ENCODE measurements at places on chromosomes 7 and 10.

- no peak for DNase-seq
These were observed 163.8 kb downstream of the LCOR start for GRCh38 chr10:96995851-96996250.

DNA sequence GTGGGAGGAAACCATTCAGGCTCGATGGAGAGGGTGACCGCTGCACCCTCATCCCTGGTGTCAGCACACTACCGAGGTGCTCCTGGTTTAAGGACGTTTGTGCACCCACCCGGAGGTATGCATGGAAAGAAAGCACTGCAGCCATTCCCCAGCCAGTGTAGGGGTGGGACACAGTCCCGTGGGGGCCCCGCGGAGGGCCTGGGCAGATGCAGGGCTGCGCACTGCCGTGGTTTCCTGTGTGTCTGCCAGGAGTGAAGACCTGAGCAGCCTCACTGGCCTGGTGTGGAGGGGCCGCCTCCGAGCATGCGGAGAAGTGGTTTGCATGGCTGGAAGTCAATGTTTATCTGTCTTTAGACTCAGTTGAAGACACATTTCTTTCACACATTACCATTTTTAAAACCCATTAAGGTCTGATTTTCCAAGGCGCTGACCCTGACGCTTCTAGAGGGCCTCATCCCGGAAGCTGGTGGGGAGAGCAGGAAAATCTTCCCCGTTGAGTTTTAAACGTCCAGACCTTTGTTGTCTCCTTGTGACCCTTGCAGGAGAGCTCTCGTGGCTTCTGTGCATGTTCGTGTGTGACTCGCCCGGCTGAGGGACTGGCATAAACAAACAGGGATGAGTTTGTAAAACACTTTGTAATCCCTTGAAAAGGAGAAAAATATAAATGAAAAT, 188.1 kb downstream of the MGMT start:
- no peak for DNase-seq

DNA sequence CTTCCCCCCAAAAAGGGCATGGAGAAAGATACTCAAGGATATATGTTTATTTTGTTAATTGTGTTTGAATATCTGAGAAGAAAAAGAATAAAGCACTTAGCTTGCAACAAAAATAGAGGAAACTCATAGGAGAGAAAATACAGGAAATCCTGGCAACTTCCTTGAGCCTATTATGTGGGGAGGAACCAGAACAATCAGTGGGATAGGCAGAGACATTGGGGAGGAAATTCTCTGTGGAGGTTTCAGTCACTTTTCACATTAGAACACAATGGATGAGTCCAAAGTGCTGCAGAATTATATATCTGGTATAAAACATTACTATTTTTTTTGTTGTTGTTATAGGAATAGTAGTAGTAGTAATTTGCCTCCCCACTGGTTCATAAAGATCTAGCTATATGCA, 240.1 kb downstream of the THSD7A start:
- no peak for DNase-seq

DNA sequence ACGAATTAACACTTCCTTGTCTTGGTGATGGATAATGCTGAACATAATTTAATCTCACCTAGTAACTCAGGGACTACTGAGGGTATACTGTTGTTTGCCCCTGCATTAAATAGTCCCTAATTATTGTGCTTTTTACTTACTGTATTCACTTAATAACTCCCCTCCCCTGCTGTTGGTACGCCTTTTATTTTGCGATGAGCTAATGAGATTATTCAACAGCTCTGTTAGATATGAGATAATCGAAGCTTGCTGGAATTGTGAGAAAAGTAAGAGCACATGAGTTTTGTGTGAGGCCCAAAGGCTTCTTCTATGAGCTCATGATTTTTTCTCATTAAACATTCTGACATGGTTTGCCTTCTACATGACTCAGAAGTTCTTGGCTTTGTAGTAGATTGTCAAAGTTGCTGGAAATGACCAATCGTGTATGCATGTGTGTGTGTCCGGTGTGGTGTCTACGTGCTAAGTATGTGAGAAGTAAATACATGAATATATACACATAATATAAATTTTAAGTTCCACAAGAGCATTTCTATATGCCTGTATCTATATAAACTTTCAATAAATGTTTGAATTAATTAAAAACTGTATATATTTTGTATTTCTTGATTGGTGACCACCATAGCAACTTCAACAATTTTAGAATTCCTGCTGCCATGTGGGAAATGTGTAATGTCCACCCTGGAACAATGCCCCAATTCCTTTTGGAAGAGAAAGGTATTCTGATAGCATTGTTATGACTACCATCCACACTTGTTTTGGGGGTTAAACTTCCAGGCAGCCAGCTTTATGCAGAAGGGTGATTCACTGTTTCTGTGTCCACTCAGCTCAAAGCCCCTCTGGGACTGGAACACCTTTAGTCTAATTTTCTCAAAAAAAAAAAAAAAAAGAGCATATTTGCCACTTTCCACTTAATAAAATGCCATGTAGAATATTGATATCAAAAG, 106.2 kb downstream of the SAMD9 start:
- no peak for DNase-seq

- DNase-seq = no peak
These were observed 584.0 kb upstream of the GHITM start for GRCh38 chr10:83555264-83555663.

- no peak for DNase-seq
These were observed 4.4 kb upstream of the MNX1 start for GRCh38 chr7:157014635-157015555.

DNA sequence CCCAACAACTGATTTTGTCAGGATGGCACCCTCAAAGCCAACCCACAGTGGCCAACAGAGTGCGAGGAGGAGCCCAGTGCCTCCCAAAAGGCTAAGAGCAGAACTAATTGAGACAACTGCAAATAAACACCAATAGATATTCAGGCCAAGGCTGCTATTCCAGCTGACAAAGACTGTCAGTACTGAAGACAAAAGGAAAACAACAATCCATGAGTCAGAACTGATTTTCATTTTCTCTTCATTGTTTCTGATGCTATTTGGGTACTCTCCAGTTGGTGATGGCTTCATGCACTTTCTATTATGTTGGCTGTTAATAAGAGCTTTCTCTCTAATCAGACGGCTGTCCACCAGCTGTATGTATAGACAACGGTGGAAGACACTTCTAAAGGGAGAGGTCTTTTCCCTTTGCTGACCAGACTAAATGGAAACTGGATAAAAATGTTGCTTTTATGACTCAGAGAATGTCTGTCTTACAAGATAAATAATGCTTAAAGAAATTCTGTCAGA, 515.9 kb downstream of the PARD3 start:
- no peak for DNase-seq

- no peak for DNase-seq
These were observed 579.8 kb downstream of the PARD3 start for GRCh38 chr10:34235164-34235832.

DNA sequence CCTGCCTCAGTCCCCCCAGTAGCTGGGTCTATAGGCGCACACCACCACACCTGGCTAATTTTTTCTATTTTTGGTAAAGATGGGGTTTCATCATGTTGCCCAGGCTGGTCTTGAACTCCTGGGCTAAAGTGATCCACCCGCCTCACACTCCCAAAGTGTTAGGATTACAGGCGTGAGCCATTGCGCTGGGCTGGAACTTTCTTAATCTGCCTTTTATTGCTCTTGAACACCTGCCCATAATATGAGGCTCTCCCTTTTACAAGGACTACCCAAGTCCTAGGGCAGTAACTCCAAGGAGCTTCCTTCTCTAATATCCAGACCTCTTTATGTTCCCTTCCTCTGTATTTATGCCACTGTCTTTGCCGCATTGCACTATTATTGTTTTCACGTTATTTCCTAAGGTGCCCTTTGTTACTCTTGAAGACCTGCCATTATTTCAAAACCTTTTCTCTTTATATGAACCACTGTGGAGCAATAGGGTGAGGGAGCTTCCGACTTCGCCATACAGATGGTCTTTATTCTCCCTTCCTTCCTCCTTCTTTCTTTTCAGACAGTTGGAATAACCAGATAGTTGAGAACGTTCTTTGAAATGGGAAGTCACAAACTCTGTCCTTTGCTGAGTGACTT, 36.3 kb upstream of the TCF7L2 start:
- no peak for DNase-seq

DNA sequence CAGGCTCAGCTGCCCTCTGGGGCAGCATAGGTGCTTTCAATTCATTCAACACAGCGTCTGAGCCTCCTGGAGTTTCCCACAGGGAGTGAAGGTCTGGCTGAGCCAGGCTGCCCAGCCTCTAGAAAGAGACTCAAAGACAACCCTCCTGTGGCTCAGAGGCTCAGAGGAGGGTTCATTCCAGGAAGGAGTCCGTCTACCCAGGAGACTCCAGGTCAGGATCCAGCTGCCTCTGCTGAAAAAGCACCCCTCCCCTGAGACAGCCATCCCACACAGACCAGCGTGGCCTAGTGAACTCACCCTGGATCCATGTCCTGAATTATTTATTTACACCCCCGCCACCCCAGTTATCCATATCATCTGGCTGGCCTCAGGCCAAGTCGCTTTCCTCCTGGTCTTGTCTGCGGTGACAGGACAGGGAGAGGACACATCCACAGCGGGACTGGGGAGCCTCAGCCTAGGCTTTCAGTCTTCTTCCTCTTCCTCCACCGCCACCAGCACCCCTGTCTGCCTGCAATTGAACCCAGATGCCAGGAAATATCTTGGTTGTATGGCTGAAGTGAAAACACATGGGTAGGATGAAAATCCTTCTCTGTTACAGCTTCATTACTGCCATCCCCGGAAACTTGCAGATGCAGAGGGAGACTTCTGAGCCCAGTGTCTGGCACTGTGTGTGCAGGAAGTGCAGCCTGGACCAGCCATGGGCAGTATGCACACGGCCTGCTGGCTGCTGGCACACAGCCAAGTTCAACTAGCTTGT, 44.0 kb upstream of the COL13A1 start:
- no peak for DNase-seq

DNA sequence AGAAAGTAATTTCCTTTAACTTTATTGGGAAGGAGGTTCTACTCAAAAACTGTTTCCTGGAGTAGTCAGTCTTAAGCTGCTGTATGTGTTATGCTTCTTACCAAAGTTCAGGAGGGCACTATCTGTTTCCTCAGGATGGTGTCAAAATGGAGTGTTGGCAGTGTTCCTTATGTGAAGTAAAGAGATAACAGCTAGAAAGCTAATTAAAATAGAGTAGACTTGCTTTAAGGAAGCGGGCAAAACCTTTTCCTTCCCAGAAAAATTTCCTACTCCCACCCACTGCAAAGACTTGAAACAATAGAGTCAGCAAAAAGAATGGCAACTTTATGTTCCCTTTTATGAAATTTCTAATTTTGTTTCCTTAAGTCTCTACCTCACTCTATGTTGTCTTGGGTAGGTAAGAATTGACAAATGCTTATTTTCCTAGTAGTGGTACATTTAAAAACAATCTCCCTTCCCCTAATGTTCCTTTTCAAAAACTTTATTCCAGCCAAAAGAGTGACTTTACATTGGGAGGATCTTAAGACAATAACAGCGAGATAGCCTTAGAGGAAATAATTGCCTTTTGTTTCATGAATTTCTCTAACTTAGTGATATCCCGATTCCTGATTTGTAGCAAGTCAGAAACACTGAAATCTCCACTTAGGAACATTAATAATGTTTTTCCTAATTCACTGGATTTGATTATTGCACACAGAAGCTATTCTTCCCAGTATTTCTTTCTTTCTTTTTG, 26.5 kb upstream of the ENTPD1 start:
- no peak for DNase-seq

Measured in stimulated activated CD4-positive, alpha-beta T cell treated with anti-CD3 and anti-CD28 coated beads, TNF-alpha, amount 100 ng/mL, for 1 hour (primary cell).